Central memory CD4-positive, alpha-beta T cell (primary cell): ENCODE measurements at places on chromosomes 11 and 22.
A peak's percentile ranks its signal among the peaks of the same experiment; 100 is the strongest.

- DNase-seq = no peak
Measured at GRCh38 chr11:80163441-80163840, 722.6 kb upstream of the TENM4 start.

DNA sequence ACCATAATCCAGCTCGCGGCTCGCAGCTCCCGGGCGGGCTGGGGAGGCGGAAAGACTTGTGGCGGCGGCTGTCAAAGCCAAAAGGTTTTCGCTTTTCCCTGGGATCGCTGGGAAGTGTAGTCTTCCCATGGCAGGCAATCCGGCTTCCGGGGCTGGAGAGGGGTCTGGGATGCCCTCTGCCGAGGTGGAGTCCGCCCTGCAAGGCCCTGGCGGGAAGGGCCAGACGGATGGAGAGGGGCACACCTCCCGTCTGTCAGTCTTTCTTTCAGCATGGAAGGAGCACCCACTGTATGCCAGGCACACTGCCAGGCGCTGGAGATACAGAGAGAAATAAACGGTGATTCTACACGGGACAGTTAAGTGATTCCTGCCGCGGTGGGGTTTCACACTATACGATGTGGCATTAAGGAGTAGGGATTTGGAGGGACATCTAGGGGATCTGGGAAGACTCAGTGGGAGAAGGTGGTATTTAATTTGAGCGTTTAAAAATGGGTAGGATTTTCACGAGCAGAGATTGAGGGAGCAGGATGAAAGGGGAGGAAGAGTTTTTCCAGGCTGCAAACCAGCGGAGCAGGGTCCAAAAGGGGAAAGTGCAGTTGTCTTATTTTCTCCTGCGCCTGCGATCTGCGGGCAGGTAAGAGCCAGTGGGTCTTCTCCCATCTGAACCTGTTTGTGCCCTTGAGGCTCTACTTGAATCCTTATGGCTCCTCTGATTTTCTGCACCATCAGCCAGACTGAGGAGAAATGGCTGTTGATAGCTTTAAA is at the start of gene BACE1:
Gene BACE1 (minus strand): TSS at position 60 of the 765 bp plus-strand sequence. CDS start 461 bp downstream, outside the sequence.
- peak; percentile 13 for DNase-seq

DNA sequence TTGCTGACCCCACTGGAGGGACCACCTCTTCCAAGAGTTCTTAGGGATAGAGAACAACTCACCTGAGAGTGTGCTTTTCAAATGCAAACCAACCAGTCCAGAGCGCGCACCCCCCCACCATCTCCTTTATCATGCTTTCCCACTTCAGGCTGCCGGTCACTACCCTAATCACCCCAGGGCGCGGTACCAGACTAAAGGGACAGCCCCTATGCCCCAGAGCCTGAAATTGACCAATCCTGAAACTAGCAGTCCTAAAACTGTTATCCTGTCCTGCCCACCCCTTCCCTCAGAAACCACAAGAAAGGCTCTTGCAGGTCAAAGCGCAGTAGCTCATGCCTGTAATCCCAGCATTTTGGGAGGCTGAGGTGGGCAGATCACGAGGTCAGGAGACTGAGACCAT is 37.0 kb downstream of the NEAT1 start:
- no peak for DNase-seq

GRCh38 chr11:18265949-18266348 is at the start of gene SAA1:
Gene SAA1, plus strand, starts transcription at chr11:18266264. Its CDS starts 624 bp downstream, at chr11:18266888.
- DNase-seq = no peak

- DNase-seq = no peak
Measured at GRCh38 chr11:79290761-79291160, 150.1 kb downstream of the TENM4 start.

GRCh38 chr11:119196833-119197483 is 9.2 kb upstream of the CBL start:
- peak; percentile 73 for DNase-seq

DNA sequence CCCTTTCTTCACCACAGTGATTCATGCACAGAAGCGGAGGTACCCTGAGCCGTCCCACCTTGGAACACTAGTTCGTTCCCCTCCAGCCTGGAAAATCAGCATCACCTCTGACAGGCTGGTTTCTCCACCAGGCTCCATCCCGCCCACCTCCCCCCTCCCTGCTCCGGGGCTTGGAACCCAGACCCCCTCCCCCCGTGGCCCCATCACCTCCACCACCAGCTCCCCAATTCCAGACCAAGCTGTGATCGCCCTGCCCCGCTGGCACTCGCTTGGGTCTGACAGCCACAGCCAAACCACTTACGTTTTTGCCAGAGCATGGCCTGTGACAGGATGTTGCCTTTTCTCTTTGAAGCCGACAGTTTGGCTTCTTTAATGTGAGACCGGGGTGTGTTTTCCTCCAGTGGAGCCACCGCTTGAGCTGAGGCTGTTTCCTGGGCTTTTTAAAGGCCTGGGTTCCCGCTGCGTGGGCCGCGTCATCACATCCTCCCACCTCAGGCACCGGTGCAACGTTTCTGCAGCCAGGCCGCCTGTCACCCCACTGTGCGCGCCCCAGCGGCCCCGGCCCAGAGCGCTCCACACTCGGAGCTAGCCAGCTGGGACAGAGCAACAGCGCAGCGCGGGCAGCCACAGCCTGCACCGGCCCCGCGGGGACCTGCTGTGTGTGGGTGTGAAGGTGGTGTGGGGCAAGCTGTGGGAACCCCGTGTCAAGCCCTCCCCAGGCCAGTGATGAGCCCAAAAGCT is at the start of gene POU2AF1:
Gene POU2AF1 (minus strand): TSS at position 415 of the 741 bp plus-strand sequence. CDS start 98 bp downstream, at position 317.
- DNase-seq = peak; percentile 80

GRCh38 chr11:6219359-6219758 is 14.0 kb downstream of the C11orf42 start:
- DNase-seq = no peak

GRCh38 chr22:27241430-27242321 is 559.9 kb downstream of the MN1 start:
- DNase-seq = no peak

GRCh38 chr22:42368379-42369249 is 63.6 kb downstream of the NFAM1 start:
- peak; percentile 15 for DNase-seq

DNA sequence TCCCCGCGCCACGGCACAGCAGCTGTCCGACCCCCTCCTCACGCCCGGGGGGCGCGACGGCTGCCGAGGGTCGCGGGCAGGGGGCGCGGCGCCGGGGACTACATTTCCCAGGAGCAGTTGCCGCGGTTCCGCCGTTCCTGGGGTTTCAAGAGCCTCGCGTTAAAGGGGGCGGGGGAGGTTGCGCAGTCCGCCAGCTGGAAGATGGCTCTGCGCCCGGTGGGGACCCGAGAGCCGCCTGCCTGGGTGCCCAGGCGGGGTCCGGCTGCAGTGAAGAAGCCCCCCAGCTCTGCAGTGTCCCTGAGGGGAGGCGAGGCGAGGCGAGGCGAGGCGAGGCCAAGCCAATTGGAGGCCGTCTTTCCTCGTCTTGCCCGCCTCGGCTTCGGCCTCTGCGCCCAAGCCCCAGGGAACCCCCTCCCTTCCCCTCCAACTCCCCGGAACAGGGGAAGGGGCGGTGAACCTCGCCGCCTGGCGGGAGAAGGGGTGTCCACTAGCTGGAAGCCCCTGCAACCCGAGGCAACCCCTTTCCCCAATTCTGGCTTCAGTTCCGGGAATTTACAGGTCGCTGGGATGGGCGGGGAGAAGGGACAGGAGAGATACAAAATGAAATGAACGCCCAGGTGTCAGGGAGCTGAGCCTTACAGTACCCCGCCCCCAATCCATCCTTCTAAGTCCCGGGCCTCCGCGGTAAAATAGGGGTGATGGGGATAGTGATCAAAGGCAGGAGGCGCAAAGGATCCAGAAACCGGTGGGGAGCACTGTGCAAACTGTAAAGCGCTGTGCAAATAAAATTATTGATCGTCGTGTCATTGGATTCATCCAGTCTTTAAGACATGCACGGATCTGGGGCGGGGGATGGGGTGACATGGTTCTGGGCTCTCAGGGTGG is 5.2 kb upstream of the GCAT start:
- no peak for DNase-seq

DNA sequence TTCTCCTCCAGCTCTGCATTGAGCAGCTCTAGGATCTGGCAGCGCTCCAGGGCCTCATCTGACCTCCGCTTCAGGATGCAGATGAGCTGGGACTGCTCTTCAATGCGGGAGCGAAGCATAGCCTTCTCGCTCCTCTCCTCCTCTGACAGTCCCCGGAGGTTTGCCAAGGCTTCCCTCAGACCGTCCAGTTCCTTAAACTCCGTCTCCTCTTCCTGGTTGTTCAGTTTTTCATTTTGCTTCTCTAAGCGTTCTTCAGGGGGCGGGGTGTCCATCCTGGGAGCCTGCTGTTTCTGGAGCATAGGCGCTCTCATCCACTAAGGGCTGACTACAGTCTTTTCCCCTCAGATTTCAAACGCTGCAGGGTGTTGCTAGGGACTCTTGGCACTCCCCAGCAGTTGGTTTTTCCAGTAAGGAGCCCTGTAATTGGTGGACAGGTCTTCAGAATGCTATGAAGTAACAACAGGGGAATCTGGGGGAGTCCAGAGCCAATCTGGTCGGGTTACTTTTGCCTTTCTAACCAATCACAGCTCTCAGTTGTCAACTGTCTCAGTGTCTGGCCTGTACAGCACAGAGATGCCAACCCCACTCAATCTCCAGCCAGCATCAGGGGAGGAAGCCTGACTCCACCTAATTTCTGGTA is at the start of gene CCDC89:
Gene CCDC89 (minus strand): TSS at position 376 of the 640 bp plus-strand sequence. CDS start 65 bp downstream, at position 311.
- DNase-seq = no peak

DNA sequence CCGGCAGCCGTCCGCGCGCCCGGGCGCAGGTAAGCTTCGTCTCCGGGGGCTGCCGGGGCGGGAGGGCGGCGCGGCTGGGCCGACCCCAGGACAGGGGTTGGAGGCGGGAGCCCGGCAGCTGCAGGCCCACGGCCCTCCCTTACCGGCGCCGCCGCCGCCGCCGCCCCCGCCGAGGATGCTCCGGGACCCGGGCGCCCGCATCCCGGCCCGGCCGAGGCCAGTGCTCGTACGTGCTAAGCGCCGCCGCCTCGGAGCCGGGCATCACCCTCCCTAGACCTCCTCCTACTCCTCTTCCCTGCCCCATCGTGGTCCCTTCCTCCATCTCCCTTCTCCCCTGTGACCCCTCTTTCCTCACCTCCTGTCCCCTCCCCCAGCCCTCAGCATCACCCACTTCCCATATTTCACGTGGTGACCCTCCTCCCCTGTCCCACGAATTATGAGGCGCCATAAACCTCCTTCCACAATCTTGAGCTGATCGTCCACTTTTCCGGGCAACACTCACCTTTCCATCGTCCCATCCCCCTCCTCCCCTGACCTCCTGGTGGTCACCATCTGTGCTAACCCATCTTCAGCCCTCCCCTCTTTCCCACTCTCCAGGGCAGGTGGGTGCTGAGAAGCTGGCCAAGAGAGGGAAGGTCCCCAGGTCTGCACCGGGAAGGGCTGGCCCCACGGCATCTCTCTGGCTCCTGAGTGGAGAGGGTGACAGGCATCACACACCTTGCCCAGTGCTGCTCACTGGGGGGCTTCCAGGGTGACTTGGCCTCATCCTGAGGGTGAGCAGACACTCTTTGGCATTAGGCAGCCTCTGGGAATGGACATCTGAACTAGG is 612 bp downstream of the ASPHD2 start:
- no peak for DNase-seq

GRCh38 chr22:49968831-49969661 is 8.5 kb downstream of the PIM3 start:
- DNase-seq = no peak

DNA sequence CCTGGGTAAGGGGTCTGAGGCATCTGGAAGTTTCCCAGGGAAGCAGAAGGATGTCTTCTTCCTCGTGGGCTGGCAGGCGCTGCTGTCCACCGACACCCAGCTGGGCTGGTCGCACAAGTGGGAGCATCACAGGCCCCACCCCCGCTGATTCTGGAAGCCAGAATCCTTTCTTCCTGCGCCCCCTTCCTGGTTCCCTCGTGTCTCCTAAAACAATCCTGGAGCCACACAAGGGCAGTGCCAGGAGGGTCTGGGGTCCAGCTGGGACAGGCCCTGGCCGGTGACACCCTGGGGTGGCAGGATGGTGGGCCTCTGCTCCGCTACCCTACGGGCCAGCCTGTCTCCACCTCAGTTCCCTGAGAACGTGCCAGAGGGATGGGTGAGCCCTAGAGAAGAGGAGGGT is 4.2 kb downstream of the LSP1 start:
- DNase-seq = no peak

- DNase-seq = no peak
Measured at GRCh38 chr22:21754523-21754922, 18.9 kb upstream of the YPEL1 start.

DNA sequence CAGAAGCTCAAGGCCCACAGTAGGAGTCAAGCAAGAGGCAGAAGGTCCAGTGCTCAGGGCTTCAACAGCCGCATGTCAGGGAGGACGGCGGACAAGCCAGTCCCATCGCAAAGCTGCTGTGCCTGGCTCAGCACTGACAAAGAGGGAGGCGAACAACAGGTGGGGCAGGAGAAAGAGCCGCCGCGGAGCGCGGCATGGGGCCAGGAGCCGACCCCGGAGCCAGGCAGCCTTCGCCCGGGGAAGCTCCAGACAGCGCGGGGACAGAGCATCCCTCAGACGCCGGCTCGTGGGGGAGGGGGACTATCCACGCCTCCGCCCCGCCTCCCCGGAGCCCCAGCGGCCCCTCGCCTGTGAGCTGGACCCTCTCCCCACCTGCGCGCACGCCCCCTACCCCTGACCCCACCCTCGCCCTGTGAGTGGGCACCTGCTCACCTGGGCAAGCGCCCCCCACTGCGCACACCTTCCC is 369 bp downstream of the DHCR7 start:
- no peak for DNase-seq

DNA sequence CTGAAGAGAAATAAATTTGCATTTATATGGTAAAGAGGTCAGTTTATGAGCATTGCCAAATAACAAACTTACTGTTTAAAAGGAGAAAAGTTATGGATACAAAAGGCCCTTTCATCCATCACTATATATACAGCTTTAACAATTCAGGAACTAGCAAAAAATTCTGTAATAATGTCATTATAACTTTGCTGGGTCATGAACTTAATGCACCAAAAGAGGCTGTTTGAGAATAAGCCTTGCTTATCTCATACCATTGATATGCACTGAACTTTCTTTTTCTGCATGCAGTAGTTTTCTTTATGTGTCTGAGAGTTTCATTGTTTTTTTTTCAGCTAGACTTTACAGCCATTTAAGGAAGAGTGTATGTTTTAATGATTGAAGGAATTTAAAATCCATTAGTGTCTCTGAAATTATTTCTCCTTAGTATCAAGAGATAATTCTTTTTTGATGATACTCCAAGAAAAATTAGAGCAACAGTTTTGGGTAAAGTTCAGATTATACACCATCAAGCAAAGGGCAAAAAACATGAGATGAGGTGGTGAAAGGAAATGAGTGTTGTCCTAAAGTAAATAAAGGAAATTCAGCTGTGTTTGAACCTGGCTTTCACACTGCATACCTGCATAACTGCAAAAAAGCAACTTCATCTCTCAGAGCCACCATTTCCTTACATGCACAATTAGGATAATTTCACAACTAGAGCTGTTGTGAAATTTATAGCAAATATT is 188.2 kb upstream of the ANO3 start:
- no peak for DNase-seq

- no peak for DNase-seq
Measured at GRCh38 chr11:103947546-103947919, 88.9 kb upstream of the DDI1 start.
